ENCODE measurements at places on chromosomes 7 and 10.
A peak's percentile ranks its signal among the peaks of the same experiment; 100 is the strongest.

DNA sequence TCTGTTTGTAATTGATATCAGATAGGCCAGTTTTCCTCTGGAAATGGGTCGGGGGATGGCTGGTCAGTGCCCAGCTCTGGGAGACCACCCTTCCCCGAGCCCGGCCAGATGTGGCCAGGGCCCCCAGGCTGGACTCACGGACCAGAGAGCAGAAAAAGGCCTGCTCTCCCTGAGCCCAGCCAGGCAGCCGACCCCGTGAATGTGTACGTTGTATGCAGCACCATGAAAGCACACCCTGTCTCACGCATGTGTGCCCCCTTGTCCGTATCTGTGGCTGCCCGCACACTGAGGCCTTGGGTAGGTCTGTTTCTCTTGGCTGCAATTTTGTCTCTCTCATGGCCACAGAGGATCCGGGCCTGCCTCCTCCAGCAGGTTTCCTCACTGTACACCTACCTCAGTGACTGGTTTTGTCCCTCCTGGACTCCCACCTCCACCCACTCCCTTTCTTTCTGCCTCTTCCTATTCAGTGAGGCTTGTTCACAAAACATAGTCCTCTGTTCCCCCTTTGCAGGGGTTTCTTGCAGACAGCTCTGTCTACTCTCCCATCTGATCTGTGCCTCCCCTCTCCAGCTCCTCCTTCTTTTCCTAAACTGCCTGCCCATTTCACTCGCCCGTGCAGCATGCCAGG, 23.6 kb upstream of the ANKRD2 start:
- DNase-seq = no peak

DNA sequence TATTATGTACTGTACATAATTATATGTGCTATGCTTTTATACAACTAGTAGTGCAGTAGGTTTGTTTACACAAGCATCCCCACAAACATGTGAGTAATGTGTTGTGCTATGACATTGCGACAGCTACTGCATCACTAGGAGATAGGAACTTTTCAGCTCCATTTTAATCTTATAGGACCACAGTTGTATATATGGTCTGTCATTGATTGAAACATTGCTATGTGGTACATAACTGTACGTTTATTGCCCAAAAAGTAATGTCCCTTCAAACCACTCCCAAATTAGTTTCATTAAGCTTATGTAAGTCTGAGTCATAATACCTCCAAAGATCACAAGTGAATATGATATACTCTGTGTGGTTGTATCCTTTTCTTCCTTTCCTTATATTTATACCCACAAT, 183.2 kb upstream of the POT1 start:
- no peak for DNase-seq

- no peak for DNase-seq
Measured at GRCh38 chr10:48550071-48550691, 54.7 kb downstream of the ARHGAP22 start.

- peak; percentile 61 for DNase-seq
Measured at GRCh38 chr10:60964257-60965235, 20.6 kb upstream of the RHOBTB1 start.

DNA sequence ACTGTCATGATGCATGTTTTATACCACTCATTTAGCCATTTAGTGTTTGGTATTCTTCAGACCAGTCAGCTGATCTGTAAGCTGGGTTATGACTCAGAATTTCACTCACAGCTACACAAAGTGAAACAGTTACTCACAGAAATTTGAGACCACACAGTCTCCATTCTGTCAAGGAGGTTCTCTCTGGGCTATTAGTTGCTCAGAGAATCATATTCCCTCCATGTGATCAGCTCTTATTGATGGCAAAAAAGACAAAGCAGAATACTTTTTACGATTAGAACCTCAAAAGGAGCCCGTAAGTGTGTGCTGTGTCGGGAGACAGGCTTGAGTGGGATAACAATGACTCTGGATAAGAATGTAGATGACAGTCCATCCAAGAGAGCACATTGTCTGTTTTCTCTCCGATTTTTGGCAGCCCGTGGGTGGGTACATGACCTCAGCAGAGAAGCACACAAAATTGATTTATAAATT, 277.6 kb upstream of the SORCS1 start:
- peak; percentile 26 for DNase-seq

DNA sequence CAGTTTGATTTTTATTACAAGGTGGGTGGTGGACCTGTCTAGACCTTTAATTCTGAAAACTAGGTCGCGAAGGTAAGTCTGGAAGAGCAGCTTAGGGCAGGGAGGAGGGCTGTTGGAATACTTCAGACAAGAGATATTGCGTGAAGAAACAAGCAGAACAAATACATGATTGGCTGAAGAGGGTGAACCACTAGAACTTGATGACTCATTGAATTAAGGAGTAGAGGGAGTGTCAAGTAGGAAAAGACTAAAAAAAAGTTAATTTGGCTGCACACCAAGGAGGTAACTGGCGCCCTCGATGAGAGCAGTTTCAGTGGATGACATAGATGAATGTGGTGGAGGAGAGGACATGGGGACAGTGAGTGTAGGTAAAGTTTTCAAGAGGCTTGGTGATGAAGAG, 41.3 kb downstream of the WNT2 start:
- DNase-seq = no peak

- DNase-seq = no peak
Measured at GRCh38 chr10:77249901-77250459, 387.6 kb downstream of the KCNMA1 start.

GRCh38 chr7:115475761-115476385, 554.0 kb downstream of the MDFIC start:
- no peak for DNase-seq

GRCh38 chr7:137606061-137606674, 240.6 kb downstream of the DGKI start:
- peak; percentile 28 for DNase-seq

DNA sequence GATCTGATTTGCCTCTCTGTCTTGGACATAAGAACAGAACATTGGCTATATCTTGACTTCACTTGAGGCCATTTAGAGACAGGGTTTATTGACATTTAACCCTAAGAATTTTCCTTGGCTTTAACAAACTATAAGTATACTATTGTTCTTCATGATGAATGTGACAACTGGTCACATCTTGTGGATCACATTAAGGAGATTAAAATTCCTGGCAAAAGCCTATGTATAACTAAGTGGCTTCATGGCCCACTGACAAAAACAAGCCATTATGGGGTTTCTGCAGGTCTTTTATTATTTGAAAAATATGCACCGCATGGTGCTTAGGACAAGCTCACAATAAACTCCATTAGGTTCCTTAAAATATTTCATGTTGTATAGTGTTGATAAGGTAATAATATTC, 54.8 kb downstream of the THNSL1 start:
- no peak for DNase-seq

DNA sequence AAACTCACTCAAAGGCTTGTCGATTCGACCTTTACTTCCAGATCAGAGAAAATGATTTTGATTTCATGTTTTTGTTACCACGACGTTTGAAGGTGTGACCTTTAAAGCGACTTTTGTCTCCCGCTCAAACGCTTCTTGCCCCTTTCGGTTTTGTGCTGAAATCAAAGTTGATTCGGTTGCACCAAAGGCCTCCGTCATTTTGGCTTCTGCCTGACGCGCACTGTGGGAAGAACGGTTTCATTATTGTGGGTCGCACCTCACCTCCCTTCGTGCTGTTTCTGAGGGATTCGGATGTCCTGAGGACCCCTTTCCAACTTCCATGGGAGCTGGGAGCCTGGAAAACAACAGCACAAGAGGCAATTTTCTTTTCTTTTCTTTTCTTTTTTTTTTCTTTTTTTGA, 176.9 kb downstream of the DNAJB6 start:
- no peak for DNase-seq

GRCh38 chr10:114779803-114780576, 41.6 kb upstream of the FHIP2A start:
- no peak for DNase-seq

DNA sequence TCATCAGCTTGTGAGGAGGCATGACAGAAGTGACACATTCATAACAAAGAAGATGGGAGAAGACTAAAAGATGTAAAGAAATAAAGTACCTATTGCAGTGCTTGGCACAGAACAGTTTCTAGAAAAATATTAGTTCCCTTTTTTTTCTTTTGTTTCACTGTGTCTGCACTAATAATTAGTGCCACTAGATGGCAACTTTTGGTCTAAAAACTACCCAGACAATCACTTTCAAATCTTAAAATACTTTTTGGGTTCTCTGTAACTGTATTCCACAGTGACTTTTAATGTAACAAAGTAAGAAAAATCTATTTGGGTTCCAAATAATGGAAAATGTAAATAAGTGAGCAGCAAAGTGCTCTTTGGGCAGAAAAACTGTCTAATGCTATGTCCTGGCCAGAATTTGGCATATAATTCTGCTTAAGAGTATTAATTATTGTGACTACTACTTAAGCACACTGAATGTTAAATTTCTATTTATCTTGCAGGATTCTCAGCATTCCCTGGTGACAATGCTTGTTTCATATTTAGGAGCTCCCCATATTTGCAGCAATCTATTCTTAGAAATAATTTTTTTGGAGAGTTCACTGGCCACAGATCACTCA, 134.8 kb upstream of the KIF5B start:
- DNase-seq = peak; percentile 46

- no peak for DNase-seq
Measured at GRCh38 chr7:55568613-55569268, 3.6 kb downstream of the VOPP1 start.

DNA sequence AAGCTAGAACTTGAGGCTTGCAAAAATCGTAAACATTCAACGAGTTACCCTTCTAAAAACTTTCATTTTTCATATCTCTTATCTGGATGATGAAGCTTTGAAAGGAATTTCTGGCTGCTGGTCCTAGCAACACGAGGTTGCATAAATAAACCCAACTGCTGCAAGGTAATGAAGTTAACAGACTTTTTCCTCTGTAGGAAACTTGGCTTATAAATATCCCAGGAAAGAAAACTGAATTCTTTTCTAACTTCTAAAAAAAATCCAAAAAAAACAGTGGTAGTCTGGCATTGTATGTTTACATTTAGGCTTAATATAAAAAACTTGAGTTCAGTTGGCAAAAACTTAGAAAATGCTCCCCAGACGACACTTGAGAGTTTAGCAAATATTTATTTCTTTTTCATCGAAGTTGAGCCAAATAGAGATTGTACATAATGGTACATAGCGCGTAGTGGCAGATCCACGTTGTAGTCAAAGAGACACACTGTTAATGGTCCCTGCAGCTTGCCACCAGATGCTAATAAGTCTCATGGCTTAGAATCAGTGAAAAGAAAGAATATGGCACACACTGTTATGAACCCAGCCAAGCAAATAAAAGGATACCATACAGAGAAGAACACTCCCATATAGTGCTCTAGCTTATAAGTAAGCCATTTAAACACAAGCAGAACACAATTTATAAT, 200.3 kb upstream of the PCLO start:
- no peak for DNase-seq

DNA sequence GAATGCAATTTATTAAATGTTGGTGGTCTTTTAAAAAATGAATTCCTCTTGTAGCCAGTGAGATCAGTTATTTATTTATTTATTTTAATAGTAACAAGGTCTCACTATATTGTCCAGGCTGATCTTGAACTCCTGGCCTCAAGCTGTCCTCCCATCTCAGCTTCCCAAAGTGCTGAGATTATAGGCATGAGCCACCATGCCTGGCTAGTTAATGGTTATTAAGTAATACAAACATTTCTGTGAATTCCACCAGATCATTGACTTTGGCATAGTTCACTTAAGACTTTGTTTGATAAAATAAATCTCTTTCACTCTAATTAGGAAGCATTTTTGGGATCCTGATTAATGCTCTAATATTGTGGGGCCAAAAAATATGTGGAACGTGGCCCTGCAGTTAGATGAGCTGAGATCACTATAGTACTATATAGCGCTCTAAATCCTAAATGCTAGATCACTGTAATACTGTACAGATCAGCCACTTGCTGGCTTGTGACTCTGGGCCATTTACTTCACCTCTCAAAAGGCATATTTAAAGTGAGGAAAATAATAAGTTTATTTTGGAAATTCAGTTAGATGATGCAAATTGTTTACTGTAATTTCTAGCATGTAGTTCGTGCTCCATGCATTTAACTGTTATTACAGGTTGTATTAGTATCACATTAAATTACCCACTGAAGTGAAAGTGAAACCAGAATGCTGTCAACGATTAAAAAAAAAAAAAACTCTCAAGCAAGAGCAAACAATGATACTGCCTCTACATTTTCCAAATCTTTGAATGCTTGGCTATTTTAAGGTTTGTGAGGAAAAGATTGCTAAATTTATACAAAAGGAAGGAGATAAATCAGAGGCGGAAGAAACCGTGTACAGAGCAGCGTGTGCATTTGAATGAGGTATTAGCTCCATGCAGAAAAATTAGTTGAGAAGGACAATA, 15.9 kb upstream of the FAS start:
- no peak for DNase-seq

- DNase-seq = no peak
Measured at GRCh38 chr7:95886501-95887090, 114.2 kb downstream of the DYNC1I1 start.

DNA sequence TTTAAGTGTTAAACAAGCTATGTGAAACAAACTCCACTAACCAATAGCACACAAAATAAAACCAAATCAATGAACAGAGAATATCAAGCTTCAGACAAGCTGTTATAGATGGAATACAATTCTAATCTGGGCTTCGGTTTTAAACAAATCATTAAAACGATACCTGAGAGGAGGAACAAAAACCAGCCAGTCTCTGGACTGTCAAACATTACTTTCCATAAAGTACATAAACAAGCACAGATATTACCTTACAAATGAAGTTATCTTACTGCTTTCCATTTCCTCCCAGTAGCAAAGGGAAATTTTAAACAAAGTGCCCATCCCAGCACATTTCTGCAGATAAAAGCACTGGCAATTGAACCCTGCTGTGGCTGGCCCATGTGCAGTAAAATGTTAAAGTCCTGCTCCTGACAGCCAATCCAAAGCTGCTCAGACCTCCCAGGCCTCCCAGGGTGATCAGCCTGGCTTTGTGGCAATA, 128.0 kb downstream of the NRCAM start:
- DNase-seq = no peak

DNA sequence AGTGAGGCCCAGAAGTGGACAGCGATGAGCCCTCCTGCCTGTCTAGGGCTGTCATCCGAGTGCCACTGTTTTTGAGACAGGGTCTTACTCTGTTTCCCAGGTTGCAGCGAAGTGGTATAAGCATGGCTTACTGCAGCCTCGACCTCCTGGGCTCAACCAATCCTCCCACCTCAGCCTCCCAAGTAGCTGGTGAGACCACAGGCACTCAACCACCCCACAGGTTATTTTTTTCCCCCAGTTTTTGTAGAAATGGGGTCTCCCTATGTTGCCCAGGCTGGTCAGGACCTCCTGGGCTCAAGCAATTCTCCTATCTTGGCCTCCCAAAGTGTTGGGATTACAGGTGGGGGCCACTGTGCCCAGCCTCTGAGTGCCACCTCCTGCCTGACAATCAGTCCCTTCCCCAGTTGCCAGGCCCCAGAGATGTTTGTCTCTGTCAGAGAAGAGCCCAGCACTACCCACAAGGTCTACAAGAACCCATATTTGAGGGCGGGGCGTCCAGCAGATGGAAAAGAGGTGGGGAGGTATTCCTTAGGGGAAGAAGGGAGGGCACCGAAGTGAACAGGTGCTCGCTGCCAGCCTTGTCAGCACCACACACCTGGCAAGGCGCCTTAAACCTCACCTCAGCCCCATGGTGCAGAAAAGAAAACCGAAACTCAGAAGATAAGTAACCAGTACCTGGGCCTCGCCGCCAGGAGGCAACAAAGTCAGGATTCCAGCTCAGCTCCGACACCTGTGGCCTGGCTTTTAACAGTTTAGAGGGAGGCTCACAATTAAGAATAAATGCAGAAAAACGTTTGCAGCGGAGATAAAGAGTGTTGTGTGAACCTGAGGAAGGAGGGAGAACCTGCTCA, 77.4 kb upstream of the ANLN start:
- no peak for DNase-seq

- no peak for DNase-seq
Measured at GRCh38 chr7:158127241-158127640, 460.4 kb downstream of the PTPRN2 start.

Measured in activated CD4-positive, alpha-beta T cell treated with anti-CD3 and anti-CD28 coated beads, Interleukin-2, Interleukin-4, amounts not matched to agents 100 ng/mL and 50 ng/mL, durations not matched to agents 16 hours and 8 hours (primary cell).